Activated CD4-positive, alpha-beta T cell treated with anti-CD3 and anti-CD28 coated beads, Interleukin-2, amount 10 ng/mL, durations not matched to agents 7 days and 5 days (primary cell): ENCODE measurements at places on chromosomes 7 and 10. TPM values are rescaled to one million over a fixed set of nuclear protein-coding genes. Genes with fewer than 3 reads are reported as not detected.

DNA sequence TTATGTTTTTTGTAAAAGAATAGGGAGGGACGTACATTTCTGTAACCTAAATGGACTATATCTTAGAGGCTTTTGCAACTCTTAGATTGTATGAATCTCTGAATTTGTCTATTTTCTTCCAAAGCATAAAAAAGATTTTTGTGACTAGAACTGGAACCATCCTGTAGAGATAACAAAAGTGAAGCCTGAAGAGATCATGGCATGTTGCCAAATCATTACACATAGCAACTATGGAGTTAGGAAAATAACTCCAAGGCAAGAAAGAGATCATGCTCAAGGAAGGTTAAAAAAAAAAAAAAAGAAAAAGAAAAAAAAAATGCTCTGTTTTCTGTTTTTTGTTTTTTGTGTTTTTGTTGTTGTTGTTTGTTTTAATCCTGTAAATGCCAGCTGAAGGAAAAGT, 567.7 kb upstream of the ZWINT start:
- no peak overlapping the region for H3K4me3 ChIP-seq
- no peaks in the 10 kb centered on the region for H3K4me1 ChIP-seq

STK32C gene
- 11.1 TPM for total RNA-seq

- H3K36me3 ChIP-seq = no peaks in the 10 kb centered on the region
- DNase-seq = no peak
- H3K4me1 ChIP-seq = no peaks in the 10 kb centered on the region
Observed at GRCh38 chr7:106583100-106583499, 77.9 kb downstream of the CCDC71L start.

DNA sequence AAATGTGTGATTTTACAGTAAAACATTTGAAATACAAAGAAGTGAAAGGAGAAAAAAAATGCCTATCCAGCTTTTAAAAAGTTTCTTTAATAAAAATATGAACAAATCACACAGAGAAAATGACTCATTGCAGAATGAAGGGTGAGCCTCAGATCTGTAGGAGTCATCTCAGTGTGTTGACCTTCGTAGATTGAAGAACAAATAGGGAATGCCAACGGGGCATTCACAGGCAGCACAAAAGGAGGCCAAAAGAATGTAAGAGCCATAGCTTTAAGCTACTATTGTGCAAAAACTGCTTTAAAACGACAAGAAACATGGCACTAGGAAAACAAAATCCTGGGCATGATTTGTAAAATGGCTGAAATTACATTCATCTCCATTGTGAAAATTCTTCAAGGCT, 782.7 kb upstream of the CELF2 start:
- no peaks in the 10 kb centered on the region for H3K27me3 ChIP-seq
- no peak for DNase-seq
- H3K36me3 ChIP-seq = no peaks in the 10 kb centered on the region
- H3K4me3 ChIP-seq = no peak overlapping the region

ARL3 gene
- 4.4 TPM for total RNA-seq

TEX47 gene
- not detected for total RNA-seq

FFAR4 gene
- total RNA-seq = not detected
